ENCODE measurements at places on chromosomes 13 and 19. TPM values are rescaled to one million over a fixed set of nuclear protein-coding genes. Genes with fewer than 3 reads are reported as not detected.

The GRK1 gene
- not detected for total RNA-seq

- H3K4me1 ChIP-seq, result no peaks in the 10 kb centered on the region
- no peak overlapping the region for H3K4me3 ChIP-seq
- DNase-seq, result no peak
- no peaks in the 10 kb centered on the region for H3K27me3 ChIP-seq
- no peak overlapping the region for H3K27ac ChIP-seq
- H3K36me3 ChIP-seq, result no peaks in the 10 kb centered on the region
Measured at GRCh38 chr13:79566118-79566517, 85.2 kb downstream of the NDFIP2 start.

DNA sequence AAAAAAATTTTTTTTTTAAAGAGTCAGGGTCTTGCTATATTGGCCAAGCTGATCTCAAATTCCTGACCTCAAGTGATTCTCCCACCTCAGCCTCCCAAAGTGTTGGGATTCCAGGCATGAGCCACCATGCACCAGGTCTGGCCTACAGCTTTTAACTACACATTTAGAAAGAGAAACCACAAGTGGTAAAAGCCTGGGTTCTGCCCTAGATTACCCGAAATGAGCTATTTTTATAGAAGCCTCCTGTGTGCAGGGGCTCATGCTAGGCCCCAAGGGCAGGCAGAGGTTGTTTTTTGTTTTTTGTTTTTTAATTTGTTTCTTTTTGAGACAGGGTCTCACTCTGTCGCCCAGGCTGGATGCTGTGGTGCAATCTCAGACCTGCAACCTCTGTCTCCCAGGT, 14.0 kb upstream of the MYADM start:
- H3K27me3 ChIP-seq, result no peaks in the 10 kb centered on the region
- no peaks in the 10 kb centered on the region for H3K36me3 ChIP-seq
- H3K4me1 ChIP-seq, result peaks cover 6% of the 10 kb centered on the region
- DNase-seq, result no peak

DNA sequence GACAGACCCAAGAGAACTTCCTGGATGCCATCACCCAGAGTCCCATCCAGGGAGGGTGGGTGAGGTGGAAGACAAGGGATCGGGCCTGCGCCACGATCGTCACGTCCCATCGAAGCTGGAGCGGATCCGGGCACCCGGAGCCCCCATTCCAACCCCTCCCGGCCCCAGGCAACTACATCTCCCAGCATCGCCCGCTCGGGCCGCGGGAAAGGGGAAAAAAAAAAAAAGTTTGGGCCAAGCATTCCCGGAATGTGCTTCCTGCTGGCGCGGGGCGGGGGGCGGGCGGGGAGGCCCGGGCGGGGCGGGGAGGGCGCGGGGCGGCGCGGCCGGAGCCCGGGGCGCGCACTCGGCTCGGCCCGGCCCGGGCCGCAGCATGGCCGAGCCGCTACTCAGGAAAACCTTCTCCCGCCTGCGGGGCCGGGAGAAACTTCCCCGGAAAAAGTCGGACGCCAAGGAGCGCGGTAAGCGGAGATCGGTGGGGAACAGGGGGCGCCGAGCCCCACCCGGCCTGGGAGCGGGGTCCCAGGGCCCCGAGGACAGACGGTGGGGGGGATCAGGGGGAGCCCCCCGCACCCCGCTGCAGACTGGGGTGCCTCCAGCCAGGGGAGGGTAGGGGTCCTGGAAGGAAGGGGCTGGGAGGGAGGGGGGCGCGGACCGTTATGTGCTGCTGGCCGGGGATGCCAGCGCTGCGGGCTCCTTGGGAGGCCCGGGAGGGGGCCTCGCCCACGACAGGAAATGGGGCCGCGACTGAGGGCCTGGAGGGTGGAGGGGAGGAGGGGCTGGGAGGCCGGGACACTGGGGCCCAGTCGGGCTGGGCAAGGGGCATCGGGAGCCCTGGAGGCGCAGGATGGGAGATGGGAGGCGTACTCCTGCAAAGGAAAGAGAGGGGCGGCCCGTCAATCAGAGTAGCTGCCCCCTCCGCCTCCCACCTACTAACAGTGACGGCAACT, at the start of gene SYDE1:
Gene SYDE1, plus strand, starts transcription at position 341 of the 950 bp plus-strand sequence. Its CDS starts 33 bp downstream, at position 374.
- peak within 1 kb of the TSS; percentile 85 for H3K27ac ChIP-seq
- H3K36me3 ChIP-seq, result peaks cover 9% of the 10 kb centered on the region
- DNase-seq, result peak; percentile 72

DNA sequence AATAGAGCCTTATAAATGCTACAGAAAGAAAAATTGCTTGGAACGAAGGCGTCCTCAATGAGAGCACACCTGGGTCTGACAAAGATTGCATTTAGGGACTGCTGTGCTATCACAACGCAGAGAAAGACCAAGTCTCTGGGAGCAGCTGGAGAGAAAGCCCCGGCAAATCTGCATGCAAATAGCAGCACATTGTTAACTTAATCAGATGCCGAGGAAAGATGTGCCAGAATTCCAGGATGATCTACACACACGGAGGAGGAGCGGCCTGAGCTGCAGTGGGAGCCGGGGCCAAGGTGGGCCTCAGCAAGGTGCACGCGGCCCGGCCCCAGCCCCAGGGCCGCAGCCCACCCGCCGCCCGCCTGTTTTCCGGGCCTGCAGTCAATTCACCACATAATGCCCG, 1.4 kb downstream of the ZNF536 start:
- no peak overlapping the region for H3K27ac ChIP-seq
- H3K27me3 ChIP-seq, result peaks cover 10% of the 10 kb centered on the region
- DNase-seq, result no peak

GRCh38 chr13:36920616-36921185, 663 bp upstream of the SMAD9 start:
- peak overlapping the region; percentile 89 for H3K4me3 ChIP-seq
- no peaks in the 10 kb centered on the region for H3K36me3 ChIP-seq
- H3K27ac ChIP-seq, result peak overlapping the region; percentile 49
- peak; percentile 15 for DNase-seq

- peaks cover 31% of the 10 kb centered on the region for H3K27me3 ChIP-seq
- DNase-seq, result peak; percentile 49
- no peak overlapping the region for H3K27ac ChIP-seq
- no peaks in the 10 kb centered on the region for H3K4me1 ChIP-seq
Measured at GRCh38 chr13:110812121-110812868, 98.8 kb downstream of the ING1 start.

DNA sequence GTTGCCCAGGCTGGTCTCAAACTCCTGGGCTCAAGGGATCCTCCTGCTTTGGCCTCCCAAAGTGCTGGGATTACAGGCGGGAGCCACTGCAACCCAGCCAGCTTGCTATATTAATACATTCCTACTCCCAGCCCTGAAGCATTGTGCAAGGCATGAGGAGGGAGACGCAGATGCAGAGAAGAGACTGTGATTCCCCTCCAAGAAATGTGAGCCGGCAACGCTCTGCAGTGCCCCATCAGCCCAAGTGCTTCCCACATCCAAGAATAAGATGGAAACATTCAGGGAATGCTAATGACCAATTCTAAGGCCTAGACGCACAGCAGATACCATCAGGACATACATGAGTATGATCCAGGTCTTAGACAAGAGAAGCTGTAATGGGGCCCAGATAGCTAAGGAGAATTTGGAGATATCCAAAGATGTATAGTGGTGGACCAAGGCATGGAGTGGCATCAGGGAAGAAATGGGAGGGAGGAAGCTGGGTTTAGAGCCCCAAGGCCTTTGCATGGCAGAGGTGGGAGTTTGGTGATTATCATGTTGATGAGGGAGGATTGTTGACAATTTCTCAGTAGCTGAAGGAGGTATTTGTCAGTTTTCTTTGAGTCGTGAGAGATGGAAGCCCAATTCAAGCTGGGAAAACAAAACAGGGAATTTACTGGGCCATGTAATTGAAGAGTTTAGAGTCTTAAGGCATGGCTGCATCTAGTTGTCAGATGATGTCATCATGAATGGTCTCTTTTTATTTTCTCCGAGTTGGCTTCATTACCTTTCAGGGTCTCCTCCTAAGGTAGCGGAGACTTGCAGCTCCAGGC, 2.9 kb downstream of the PPM1N start:
- no peak for DNase-seq
- peaks cover 12% of the 10 kb centered on the region for H3K4me1 ChIP-seq
- H3K27me3 ChIP-seq, result no peaks in the 10 kb centered on the region
- no peak overlapping the region for H3K4me3 ChIP-seq

GRCh38 chr13:69373747-69374425, 733.7 kb upstream of the ATXN8OS start:
- H3K27ac ChIP-seq, result no peak overlapping the region
- no peak for DNase-seq
- no peaks in the 10 kb centered on the region for H3K27me3 ChIP-seq

- no peaks in the 10 kb centered on the region for H3K36me3 ChIP-seq
- peaks cover 10% of the 10 kb centered on the region for H3K27me3 ChIP-seq
- H3K4me3 ChIP-seq, result peak overlapping the region; percentile 39
- no peak overlapping the region for H3K27ac ChIP-seq
Measured at GRCh38 chr19:8654591-8655339, 24.3 kb downstream of the NFILZ start.

- H3K4me3 ChIP-seq, result no peak overlapping the region
- H3K27ac ChIP-seq, result no peak overlapping the region
- DNase-seq, result peak; percentile 15
- H3K36me3 ChIP-seq, result peaks cover 66% of the 10 kb centered on the region
- no peaks in the 10 kb centered on the region for H3K27me3 ChIP-seq
- no peaks in the 10 kb centered on the region for H3K4me1 ChIP-seq
Measured at GRCh38 chr13:20006206-20006605, 47.7 kb downstream of the ZMYM2 start.

DNA sequence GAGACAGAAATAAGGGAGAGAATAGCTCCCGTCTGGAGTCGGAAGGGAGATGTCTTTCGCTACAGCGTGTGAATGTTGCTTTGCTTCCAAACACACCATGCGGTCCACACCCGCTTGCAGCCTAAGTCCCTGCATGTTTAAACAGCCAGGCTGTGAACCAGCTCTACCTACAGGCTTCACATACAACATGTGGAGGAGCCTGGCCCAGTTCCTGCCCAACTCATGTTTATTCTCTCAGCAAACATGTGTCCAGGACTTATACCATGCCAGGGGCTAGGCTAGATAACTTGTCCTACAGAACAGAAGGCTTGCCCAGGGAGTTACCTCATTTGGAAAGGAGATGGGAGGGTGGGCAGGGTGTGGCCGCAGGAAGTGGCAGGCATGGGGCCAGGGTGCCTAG, 181.5 kb downstream of the FOXO1 start:
- no peaks in the 10 kb centered on the region for H3K4me1 ChIP-seq
- H3K27me3 ChIP-seq, result peaks cover 7% of the 10 kb centered on the region
- no peaks in the 10 kb centered on the region for H3K36me3 ChIP-seq
- no peak overlapping the region for H3K27ac ChIP-seq
- no peak overlapping the region for H3K4me3 ChIP-seq
